ENCODE measurements at places on chromosomes 1 and 21.

DNA sequence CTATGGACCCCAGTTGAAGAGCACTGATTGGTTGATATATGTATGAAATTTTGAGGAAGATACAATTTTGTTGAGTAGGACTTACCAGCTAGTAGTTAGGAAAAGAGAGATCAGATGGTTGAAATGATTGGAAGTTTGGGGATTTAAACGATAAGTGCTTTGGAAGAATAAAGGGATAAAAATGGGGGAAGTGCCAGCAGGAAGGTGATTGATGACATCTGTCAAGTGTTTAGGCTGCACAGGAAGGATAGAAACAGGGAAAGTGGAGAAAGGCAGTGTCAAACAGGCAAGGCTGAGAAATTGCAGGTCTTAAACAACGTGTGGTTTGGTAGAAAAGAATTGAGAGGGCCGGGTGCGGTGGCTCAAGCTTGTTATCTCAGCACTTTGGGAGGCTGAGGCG lies 22.3 kb downstream of the PDC start:
- DNase-seq, result no peak

GRCh38 chr1:198101716-198102453 lies 54.9 kb upstream of the NEK7 start:
- no peak for DNase-seq

DNA sequence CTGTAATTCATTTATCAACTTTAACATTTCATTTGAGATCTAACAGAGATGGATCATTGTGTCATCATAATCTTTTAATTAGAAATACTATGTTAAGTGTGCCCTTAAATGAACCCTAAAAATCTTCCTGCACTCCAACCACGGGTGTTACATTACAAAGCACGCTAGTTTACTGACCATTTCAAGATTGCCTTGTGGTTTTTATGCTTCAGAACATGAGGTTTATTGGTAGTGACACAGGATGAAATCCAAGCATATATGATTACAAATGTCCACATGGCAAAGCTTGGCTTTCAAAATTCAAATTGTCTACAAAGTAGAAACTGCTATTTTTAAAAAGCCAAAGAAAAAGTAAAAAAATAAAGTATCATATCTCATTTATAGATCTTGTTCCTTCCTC lies 190.4 kb upstream of the USP25 start:
- no peak for DNase-seq

GRCh38 chr21:35943752-35944151 lies 116.6 kb downstream of the SETD4 start:
- no peak for DNase-seq

DNA sequence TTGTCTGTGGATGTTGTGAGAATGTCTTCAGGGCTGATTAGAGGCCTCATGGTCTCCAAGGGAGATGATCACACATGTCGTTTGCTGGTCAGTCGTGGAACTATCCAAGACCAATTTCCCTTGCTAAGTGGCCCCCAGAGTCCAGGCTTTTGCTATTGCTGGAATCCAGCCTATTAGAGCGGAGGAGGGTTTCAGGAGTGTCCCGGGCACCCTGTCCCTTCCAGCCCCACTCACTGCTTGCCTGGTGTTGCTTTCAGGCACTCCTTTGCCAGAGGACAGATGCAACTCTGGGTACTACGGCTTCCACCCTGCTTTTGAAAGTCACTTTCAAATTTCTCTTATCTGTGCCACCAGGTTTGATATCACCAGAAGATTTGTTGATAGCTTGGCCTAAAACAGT lies 149.1 kb downstream of the NOS1AP start:
- no peak for DNase-seq

DNA sequence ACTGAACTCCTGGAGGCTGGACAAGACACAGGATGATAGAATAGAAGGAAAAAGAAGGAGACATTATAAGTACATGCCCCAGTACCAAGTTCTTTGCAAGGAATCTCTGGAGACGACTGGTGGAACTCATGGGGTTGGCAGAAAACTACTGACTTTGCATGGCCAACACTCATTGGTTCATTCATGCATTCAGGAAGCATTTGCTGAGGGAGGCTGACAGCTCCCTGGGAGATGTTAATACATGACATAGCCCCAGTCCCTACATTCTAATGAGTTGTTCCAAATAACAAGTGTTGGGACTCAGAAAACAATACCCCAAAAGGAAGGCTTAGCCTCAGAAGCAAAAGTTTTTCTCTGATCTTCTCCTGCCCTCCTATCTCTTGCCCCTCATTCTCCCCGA lies 172.8 kb upstream of the IRF2BP2 start:
- no peak for DNase-seq

- DNase-seq, result no peak
These were observed 887 bp downstream of the SLC19A2 start for GRCh38 chr1:169484683-169485430.

DNA sequence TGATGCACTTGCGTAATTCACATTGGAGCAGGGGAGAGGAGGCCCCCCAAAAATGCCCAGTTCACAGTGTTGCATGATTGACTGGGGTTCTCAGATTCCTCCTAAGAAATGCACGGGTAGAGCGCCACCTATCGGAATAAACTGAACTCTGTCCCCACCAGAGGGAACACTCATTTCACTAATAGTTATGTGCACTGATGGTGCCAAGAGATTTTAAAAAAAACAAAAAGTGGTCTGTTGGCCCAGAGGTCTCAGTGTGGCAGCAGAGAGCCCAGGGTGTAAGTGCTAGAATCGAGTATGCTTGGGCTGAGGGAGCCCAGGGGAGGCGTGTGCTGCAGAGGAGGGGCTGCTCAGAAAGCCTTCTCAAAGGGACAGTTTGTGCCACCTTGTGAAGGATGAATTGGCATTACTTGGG lies 6.9 kb downstream of the PINK1 start:
- DNase-seq, result peak; percentile 31

DNA sequence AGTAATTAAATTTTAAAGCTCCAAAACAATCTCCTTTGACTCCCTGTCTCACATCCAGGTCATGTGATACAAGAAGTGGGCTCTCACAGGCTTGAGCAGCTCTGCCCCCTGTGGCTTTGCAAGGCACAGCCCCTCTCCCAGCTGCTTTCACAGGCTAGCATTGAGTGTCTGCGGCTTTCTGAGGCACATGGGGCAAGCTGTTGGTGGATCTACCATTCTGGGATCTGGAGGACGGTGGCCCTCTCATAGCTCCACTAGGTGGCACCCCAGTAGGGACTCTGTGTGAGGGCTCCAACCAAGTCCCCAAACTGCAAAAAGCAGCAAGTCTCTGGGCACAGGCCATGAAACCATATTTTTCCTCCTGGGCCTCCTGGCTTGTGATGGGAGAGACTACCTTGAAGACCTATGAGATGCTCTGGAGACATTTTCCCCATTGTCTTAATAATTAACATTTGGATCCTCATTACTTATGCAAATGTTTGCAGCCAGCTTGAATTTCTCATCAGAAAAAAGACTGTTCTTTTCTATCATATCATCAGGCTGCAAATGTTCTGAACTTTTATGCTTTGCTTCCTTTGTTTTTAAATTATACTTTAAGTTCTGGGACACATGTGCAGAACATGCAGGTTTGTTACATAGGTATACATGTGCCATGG lies 554.1 kb upstream of the OLFM3 start:
- no peak for DNase-seq

- DNase-seq, result no peak
These were observed 1086.3 kb upstream of the TMPRSS15 start for GRCh38 chr21:19489930-19490329.

GRCh38 chr21:26212220-26212619 lies 41.6 kb upstream of the APP start:
- no peak for DNase-seq

GRCh38 chr1:38027201-38028104 lies 14.9 kb downstream of the UTP11 start:
- DNase-seq, result no peak
